ENCODE measurements at places on chromosomes 12 and 14.

DNA sequence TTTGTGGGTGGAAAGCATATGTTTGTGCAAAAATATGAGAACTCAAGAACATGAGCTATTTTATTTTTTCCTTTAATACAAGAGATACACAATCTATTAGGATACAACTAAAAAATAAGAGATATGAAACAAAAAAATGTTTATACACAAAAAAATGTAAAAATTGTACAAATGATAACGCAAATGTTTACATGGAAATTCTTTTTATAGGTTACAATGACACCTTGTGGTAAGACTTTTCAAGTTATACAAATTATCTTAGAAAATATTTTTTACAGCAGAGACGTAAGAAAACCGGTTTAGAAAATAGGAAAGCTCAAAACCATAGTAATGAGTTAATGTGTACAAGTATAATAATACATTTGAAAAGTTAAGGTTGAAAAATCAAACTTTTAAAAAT lies 25.5 kb downstream of the CEP83 start:
- no peak for DNase-seq

- no peak for DNase-seq
Observed at GRCh38 chr12:82793751-82794281, 107.1 kb downstream of the TMTC2 start.

- peak; percentile 96 for DNase-seq
Observed at GRCh38 chr12:75656648-75657047, 145.2 kb upstream of the KRR1 start.

- no peak for DNase-seq
Observed at GRCh38 chr14:37924622-37925021, 283.1 kb upstream of the SSTR1 start.

DNA sequence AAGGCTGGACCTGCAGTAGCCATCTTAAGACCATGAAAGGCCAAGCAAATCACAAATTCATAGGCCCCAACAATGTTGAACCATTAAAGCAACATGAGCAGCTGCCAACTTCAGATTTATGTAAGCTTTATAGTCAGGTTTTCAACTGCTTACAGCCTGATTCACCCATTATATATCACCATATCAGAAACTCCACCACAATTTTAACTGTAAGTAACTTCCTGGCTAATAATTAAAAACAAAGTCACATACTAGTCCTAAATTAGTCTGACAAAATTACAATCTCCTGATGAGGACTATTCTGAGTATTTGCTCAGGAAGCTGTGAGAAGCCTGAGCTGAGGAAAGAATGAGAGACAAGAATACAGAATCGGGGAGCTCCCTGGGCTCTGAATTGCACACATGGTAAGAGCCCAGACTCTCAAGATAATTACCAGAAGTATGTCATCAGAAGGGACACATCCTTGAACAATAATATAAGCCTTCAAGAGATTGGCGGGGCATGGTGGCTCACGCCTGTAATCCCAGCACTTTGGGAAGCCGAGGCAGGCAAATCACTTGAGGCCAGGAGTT lies 55.1 kb downstream of the NUMB start:
- peak; percentile 9 for DNase-seq

- peak; percentile 49 for DNase-seq
Observed at GRCh38 chr12:56518570-56518969, 3.0 kb upstream of the RBMS2 start.

- no peak for DNase-seq
Observed at GRCh38 chr14:33956640-33957039, 5.8 kb upstream of the EGLN3 start.

DNA sequence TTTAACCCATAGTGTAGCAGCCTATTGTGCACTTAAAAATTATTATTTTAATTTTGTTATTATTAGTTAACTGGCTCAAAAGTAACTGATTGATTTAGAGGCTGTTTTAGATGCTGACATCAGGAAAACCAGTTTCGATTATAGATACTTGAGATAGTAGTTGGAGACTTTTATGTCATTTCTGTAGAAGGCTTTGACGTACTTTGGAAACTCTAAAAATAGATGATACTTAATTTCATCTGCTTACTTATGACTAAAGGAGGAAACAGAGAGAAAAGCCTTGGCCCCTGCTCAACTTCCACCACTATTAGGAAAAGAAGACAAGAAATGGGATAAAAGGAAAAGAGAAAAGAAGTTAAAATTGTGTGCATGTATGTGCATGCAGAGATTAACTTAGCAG lies 219.3 kb upstream of the HMGA2 start:
- peak; percentile 63 for DNase-seq
